ENCODE measurements at places on chromosomes 6 and 20.

DNA sequence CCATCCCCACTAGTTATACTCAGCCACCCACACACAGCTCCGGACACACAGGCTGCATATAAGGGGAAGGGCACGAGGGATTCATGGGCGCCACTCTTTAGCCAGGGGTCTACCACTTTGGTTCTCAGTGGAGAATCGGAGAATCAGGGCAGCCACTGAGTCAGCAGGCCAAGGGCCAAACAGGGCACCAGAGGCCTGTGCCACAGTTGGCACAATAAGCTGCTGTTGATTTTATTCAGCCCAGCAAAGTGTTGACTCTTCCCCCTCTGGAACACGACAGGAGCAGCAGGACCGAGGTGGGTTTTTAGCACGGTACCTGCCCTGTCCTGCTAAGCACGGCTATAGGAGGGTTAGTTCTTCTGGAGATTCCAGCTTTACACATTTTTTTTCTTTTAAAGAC is 48.3 kb downstream of the GJA10 start:
- no peak for DNase-seq

DNA sequence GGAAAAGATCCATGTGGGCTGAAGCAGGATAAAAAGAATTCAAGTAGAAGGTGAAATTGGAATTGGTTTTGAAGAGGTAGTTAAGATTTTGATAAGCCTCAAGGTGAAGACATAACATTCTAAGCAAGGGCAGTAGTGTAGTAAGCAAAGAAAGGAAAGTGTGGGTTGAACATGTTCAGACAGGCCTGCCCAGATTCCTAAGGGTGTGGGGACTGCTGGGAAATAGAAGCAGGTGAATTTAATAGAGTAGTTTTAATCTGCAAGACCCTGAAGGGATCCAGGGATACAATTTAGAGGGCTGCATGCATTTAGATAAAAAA is 19.1 kb downstream of the TAB2 start:
- no peak for DNase-seq

- DNase-seq = no peak
Observed at GRCh38 chr20:32628960-32629530, 43.9 kb upstream of the NOL4L start.

DNA sequence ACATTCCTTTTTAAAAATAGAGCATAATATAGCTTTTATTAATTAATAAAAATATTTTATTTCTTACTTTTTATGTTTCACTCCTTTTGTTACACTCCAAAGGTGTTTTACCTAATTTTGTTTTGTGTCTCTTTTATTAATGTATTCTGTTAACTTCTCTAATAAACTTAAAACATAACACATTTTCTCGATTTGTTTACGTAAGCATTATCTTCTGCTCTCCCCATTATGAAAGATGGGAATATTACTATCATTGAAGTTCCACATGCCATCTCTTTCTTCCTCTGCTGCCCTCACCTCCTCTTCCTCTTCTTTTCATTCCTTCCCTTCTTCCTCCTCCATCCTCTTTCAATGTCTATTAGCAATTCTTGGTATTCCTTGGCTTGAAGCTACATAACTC is 85.0 kb upstream of the HCRTR2 start:
- no peak for DNase-seq

GRCh38 chr6:99575544-99576227 is 7.2 kb upstream of the CCNC start:
- no peak for DNase-seq

GRCh38 chr6:129110690-129111343 is 227.9 kb downstream of the LAMA2 start:
- DNase-seq = no peak

- no peak for DNase-seq
Observed at GRCh38 chr6:141439513-141439912, 693.2 kb upstream of the GJE1 start.

GRCh38 chr20:8389381-8390036 is 257.4 kb downstream of the PLCB1 start:
- DNase-seq = no peak

DNA sequence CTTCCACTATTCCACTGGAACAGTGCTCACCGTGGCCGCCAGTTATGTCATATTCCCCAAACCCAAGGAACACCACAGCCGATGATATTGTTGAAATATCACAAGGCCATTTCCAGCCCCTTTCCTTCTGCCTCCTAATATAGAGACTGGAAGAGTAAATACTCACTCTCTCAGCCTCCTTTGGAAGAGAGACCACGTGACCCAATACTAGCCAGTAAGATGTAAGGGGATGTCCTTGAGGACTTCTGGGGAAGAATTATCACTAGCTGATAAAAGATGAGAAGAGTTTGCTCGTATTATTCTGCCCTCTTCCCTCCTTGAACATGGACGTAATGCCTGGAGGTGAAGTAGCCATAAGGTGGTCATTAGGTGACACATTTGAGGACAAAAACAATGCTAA is 13.5 kb downstream of the MAK start:
- no peak for DNase-seq

- no peak for DNase-seq
Observed at GRCh38 chr6:39250507-39250906, 21.2 kb upstream of the KCNK5 start.

GRCh38 chr20:62656197-62656918 is 14.1 kb downstream of the SLCO4A1 start:
- no peak for DNase-seq

- DNase-seq = no peak
Observed at GRCh38 chr20:31517373-31517772, 3.1 kb downstream of the HM13 start.

DNA sequence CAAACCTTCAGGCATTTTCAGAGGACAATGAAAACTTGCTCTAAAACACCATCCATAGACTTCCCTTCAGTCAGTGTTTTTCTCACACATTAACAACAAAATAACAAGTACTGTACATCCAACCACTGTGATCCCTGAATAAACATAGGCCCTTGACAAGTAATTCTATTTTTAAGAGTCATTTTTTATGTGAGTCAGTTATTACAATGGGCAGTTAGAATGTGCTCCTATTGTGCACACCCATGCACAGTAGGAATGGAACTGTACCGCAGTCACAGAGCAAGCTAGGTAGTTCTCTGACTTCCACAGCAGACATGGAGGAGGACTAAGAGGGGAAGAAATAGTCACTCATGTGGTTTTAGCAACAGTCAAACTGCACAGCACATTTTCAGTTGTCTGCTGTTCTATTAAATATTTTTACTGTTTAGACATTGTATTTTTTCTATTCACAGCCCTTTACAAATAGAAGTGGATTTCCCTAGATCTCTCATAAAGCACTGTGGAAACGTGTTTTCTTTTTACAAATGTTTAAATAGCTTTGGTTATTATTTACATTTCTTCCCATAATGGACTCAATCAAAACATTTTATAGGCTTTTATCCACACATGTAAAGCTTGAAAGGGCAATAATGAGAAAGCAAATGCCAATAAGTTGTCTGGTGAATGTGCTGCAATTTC is 100.4 kb downstream of the JAG1 start:
- DNase-seq = no peak

DNA sequence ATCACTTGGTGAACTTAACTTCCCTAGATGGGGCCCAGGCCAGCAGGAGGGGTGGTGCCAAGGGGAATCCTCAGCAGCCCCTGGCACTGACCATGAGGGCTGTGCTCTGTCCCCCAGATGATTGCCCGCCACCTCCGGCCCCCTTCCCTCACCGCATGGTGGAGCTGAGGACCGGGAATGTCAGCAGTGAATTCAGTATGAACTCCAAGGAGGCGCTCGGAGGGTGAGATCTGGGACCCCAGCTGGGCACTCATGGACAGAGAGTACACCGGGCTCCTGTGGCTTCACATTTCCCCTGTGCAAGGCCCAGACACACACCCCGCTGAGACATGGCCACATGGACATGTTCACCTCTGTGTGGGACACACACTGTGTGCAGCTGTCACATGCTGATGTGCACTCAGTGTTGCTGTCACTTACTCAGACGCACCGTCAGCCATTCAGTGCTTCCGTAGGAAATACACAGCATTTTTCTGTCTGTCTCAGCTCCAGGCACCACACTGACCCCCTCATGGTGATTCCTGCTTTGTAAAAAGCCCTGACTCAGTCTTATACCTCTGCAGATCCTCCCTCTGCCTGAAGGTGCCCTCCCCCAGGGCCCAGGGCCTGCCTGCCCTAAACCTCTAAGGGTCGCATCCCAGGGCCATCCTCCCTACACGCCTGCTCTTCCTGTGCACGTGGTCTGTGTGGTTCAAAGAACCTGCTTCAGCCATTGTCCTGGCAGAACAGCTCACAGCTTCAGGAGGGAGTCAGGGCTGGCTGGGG is 4.4 kb downstream of the MYLK2 start:
- DNase-seq = no peak

GRCh38 chr20:47274401-47275108 is 81.9 kb downstream of the ZMYND8 start:
- DNase-seq = no peak

- DNase-seq = no peak
Observed at GRCh38 chr20:4112481-4113421, 97.4 kb upstream of the RNF24 start.

DNA sequence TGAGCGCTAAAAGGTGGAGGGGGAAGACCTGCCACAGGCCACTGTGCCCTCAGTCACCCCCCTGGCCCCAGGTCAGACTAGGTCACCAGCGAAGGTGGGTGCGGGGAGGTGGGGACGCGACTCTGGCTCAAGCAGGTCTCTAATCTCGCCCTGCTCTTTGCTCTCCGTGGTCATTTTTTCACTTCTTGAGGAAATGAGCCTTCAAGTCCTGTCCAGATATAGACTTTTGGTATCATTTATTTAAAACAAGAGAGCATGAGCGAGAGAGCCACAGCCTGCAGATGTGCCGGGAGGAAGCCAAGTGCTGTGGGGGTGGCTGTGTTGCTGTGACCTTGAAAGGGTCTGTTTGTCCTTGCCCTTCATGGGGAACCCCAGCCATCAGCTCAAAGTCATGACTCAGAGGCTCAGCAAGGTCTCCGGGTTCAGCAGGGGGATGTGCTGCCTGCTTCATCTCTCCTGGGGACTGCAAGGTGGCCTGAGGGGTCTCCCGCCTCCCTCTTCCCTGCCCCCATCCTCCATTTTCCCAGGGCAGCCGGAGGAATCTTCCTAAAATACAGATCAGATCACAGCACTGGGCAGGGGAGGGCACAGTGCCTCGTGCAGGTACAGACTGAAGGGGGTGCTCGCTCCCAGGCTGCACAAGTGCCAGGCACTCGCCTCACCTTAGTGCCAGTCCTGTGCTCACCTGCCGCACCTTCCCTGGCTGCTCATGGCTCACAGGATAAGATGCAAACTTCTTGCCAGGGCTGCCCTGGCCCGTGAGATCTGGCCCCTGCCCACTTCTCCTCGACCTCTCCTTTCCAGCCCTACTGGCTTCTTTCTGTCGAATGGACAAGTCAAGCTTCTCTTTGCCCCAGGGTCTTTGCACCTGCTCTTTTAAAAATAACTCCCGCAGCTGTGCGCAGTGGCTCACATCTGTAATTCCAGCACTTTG is 26.5 kb downstream of the SULF2 start:
- no peak for DNase-seq

- DNase-seq = no peak
Observed at GRCh38 chr6:138211048-138211581, 7.2 kb downstream of the PBOV1 start.

- no peak for DNase-seq
Observed at GRCh38 chr20:48898896-48899530, 22.5 kb upstream of the ARFGEF2 start.

DNA sequence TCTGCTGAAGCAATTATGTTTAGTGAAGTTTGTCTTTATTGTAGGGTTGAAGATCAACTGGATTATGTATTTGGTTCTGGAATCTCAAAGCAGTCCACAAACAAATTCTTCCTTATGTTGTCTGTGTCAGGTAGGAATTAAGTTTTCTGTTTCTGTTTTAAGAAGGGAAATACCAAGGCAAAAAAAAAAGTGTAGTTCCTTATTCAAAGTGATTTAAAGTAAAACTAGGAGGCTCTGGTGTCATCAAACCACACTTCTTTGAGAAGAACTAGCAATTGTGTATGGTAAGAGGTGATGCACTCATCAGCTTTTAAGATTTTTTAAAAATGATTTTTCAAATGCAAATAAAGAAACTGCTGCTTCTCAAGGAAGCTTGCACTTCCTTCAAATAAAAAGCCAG is 1.9 kb downstream of the FAM135A start:
- no peak for DNase-seq

DNA sequence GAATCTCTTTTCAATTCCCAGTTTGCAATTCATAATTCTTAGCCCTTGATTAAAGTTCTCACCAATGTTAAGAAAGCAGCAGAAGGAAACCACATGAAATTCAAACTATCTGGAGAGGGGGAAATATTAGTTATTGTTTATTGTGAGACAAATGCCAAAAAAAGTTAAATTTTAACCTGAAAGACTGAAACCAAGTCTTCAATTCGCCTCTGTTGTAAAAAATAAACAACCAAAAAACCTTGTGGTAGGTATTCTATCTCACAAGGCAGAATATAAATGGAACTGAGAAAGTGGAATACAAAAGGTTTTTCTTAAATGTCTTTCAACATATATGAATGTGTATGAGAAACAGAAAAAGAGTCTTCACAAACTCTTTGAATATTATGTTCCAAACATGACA is 24.8 kb downstream of the TMX4 start:
- DNase-seq = no peak

DNA sequence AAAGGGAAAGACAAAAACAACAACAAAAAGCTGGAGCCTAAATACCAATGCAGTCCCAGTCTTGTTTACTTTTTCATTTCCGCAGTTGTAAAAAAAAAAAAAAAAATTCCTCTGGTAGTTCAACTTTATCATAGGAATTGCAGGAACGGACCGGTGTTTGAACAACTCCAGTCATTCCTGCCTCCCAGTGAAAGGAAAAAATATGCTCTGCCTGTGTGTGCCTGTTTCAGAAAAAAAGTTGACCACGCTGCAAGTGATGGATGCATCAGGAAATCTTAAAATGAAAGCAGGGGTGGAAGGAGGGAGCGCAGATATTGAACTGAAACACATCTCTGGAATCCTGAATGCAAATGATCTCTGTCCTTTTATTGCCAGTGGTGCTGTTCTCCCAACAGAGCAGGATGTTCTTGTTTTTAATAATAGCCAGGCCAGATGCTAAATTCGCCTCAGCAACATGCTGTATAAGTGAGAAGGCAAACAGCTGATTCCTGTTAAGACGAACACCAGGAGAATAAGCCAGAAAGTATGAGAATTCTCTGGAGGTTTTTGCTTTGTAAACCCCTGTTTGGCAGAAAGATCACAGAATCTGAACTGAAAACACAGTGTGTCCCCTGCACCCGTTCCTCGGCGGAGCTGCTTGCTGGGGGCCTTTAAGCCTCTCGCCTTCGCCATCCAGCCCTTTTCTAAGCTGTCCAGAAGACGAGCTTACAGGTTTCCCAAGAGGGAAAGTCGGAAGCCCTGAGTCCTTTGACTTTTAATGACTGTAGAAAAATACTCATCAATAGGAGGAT is 178.4 kb upstream of the SUPT3H start:
- DNase-seq = no peak

Data from stimulated activated CD8-positive, alpha-beta memory T cell treated with anti-CD3 and anti-CD28 coated beads, Interleukin-4, amount 100 ng/mL, for 24 hours (primary cell).